ENCODE measurements at places on chromosomes 7 and 10.
A peak's percentile ranks its signal among the peaks of the same experiment; 100 is the strongest.

DNA sequence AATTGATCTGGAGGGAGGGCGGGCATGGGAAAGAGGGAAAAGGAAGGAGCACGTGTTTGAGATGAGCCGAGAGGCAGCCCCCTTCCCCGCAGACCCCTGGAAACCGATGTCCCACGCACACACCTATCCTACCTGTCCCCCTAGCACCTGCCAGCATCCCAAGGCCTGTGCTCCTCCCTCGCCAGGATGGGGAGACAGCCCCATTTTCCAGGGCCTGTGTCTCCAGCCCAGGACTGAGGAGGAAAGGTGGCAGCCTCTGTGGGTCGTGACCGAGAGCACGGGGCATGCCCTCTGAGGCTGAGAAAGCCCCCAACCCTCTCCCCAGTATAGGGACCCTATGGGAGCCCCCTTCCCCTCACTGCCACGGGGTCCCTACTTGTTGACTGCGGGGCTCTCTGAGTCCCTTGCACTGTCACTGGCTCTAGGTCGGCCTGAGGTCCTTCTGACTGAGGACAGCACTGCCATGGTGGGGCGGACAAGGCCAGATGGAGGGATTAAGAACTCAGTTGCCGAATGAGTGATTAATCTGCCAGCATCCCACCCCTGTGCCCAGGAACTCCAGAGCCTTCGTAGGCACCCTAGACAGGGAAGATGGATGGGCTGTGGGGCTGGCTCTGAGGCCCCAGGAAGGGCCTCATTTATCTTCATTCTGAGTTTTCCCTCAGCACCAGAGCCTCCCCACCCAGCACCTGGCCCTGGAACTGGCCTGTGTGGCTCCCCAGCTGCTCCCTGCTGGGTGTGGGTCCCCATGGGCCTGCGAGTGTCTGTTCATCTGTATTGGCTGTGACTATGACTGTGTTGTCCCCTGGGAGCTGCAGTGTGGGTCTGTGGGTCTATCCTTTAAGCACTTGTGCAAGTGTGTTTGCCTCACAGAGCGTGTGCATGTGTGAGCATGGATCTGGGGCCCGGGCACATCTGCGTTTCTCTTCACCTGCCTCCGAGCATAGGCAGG, 26.0 kb downstream of the CRHR2 start:
- H3K27ac ChIP-seq: no peak overlapping the region
- no peaks in the 10 kb centered on the region for H3K27me3 ChIP-seq
- no peak for DNase-seq
- H3K4me1 ChIP-seq: no peaks in the 10 kb centered on the region
- no peak overlapping the region for H3K4me3 ChIP-seq
- no peaks in the 10 kb centered on the region for H3K36me3 ChIP-seq

DNA sequence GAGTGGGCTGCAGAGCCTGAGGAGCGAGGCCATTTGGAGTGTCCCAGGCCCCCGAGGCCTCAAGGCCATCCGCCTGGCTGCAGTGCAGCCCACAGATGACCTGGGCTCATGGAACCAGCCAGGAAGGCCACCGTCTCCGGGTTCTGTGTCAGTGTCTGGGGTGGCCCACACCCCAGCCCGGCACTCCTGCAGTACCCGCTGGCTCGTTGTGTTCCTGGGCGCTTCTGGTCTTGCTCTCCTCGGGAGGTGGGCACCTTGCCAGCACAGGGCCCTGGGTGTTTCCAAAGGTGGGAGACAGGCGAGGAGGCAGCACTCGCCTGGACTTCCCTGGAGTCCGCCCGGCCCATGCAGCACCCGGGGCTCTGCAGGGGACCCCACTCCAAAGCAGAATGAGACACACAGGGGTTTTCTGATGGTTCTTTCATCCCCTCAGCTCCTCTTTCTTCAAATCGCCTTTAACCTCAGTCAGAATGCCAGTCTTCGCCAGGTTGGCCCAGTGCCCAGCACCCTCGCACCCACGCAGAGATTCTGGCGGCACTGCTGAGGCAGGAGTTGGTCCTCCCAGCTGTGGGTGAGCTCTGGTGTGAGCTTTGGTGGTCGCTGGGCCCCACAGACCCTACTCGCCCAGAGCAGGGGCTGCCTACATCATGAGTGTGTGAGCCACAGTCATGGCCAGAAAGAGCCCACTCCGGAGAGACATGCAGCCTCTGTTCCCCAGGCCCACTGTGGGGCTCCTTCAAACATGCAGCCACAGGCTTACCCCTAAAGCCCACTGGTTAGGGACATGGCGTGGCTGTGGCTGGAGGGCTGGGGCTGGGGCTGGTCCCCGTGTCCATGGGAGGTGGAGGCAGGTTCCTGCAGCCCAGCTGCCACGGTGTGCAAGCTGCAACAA, 155.7 kb downstream of the EBF3 start:
- H3K4me1 ChIP-seq: no peaks in the 10 kb centered on the region
- no peaks in the 10 kb centered on the region for H3K36me3 ChIP-seq

GRCh38 chr7:90728568-90728967, 132.4 kb downstream of the CDK14 start:
- no peaks in the 10 kb centered on the region for H3K27me3 ChIP-seq
- H3K36me3 ChIP-seq: no peaks in the 10 kb centered on the region
- H3K4me3 ChIP-seq: no peak overlapping the region
- H3K4me1 ChIP-seq: no peaks in the 10 kb centered on the region

DNA sequence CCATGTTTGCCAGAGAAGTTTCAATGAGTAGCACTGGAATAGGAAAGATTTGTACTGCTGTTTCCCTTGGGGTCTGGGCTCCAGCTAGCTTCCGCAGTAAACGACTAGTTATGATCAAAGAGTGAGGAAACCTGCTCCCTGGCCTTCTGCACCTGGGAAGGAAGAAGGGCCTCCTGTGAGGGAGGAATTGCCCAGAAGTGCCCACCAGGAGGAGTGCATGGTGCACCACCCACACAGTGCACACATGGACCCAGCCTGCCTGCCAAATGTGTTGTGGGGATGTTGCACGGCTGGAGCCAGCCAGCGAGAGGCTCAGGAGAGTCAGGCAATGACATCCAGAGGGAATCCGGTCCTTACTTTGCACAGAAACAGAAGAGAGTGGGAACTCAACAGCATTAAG, 27.0 kb upstream of the FAM107B start:
- no peak overlapping the region for H3K4me3 ChIP-seq
- no peak overlapping the region for H3K27ac ChIP-seq
- no peaks in the 10 kb centered on the region for H3K27me3 ChIP-seq
- no peak for DNase-seq
- H3K36me3 ChIP-seq: no peaks in the 10 kb centered on the region

DNA sequence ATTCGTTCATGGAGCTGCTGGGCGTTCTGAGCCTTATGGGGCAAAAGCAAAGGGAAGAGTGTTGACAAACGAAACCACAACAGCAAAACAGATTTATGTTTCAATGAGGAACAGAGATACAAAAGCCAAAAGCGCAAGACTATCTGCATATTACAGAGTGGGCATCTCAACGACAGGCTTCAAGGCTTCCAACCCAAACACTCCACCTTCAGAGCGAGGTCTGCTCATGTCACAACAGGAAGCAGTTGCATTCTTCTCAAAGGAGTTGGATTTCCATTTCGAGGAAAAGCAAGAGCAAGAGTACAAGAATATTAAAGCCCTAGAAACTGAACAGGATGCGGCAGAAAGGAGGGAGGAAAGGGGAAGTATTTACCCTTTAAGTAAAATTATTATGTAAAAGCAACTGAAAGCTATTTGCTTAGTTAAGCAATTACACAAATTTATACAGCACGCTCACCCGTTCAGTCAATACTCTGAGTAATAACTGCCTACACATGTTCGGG, 189.3 kb downstream of the ELMO1 start:
- H3K27ac ChIP-seq: no peak overlapping the region
- no peak for DNase-seq
- no peaks in the 10 kb centered on the region for H3K4me1 ChIP-seq
- H3K27me3 ChIP-seq: no peaks in the 10 kb centered on the region
- no peaks in the 10 kb centered on the region for H3K36me3 ChIP-seq
- no peak overlapping the region for H3K4me3 ChIP-seq

DNA sequence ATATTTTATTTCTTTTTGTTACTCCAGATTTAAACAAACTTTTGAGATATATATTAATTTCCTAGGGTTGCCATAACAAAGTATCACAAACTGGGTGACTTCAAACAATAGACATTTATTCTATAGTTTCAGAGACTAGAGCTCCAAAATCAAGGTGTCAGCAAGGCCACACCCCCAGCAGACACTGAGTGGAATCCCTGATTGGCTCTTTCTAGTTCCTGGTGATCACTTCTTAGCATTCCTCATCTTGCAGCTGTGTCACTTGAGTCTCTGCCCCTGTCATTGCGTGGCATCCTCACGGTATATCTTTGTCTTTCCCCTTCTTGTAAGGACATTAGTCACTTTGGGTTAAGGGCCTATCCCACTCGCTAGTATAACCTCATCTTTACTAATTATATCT, 7.6 kb upstream of the SLC26A3 start:
- H3K27ac ChIP-seq: no peak overlapping the region
- no peak for DNase-seq
- H3K4me3 ChIP-seq: no peak overlapping the region

GRCh38 chr7:155918720-155919390, 106.6 kb upstream of the SHH start:
- H3K27ac ChIP-seq: no peak overlapping the region
- H3K36me3 ChIP-seq: no peaks in the 10 kb centered on the region
- no peaks in the 10 kb centered on the region for H3K27me3 ChIP-seq
- no peaks in the 10 kb centered on the region for H3K4me1 ChIP-seq
- peak; percentile 84 for DNase-seq

All from colonic mucosa (tissue), 4 donors.